ENCODE measurements at places on chromosomes 11 and 22.

DNA sequence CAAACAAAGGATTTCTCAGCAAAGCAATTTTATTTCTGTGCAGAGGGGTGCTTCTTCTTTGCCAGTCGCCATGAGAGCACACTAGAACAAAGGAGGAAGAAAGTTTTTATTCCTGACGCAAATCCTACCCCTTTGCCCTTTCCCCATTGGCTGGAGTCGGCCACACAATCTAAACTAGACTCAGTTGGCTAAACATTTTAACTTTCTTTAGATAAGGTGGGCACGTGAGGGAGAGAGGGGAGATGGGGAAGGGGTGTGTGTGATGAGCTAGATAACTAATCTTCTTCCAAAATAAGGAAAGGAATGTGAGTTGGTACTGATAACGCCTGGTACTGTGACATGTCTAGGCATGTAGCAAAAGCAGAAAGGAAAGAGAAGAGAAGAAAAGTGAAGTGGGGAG lies 626 bp downstream of the TRIM22 start:
- DNase-seq = no peak

DNA sequence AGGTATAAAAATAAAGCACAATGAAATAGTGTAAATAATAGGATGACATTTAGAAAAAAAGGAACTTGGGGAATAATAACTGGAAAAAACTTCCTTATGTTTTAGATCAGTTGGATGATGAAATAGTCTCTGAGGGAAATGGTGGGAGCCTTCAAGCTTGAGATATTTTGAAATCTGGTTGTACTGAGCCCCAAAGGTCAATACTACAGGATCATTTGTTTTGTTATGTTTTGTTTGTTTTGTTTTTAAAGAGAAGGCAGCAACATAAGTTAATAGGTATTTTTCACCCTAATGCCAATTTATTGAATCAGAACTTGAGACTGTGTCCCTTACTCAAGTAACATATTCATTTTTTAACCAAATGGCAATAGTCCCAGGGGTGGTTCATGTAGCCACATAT lies 393.1 kb downstream of the ETS1 start:
- DNase-seq = no peak

DNA sequence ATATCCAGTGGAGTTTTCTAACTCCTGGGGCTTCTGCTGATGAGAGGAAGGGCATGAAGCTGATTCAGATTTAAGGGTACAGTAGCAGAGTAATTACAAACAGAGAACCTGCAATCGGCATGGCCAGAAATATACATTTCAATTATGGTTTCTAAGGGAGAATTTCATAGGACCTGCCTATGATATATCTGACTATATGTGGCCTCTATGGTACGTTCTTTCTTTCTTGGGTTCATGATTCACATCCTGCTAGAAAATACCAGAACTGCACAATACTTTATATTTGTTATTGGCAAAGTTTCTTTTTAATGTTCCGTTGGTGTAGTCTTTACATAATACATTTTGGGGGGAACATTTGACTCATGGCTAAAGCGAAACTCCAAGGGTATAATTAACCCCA lies 63.1 kb upstream of the TTC12 start:
- no peak for DNase-seq

- DNase-seq = no peak
Measured at GRCh38 chr11:78560153-78560552, 14.5 kb downstream of the NARS2 start.

GRCh38 chr11:28836285-28837081 lies 728.3 kb downstream of the METTL15 start:
- DNase-seq = peak; percentile 67

DNA sequence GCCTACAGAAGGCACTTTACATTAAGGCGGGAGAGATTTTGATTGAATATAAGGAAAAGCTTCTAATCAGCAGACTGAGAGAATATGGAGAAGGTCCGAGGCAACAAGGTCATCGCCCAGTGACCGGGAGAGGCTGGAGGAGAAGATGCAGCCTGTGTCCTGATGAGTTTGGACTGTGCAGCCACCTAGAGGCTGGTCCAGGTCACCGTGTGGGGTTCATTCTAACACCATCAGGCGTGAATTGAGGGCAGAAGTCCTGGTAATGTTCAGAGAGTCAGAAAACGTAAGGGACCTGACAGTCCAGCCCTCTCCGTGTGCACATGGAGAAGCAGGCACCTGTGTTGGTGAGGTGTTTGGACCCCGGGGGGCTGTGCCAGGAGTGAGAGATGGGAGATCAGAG lies 102.7 kb downstream of the FEZ1 start:
- DNase-seq = no peak

DNA sequence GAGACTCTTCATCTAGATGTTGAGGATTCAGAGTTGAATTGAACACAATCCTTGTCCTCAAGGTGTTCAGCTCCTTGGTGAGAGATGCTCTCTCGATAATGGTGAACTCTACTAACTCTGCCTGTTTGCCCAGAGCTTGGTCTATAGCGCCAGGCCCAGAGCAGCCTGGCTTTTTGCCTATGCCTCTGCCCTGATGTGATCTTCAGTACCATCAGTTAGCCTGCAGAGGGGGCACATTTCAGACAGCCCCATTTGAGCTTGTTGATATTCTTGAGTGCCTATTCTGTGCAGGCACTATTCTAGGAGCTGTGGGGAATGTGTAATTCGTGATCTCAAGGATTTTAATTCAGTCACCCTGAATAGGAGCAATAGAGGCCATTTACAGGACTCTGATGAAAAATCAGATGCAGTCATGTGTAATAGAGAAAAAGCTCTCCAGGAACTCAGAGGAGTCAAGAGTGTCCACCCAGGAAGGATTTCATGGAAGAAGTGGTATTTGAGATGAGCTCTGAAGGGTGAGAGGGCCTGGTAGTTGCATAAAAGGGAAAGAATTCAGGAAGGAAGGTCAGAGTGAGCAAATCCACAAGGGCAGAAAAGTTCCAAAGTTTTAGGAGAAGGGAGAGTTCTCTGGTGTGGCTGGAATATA lies 19.3 kb downstream of the GTPBP1 start:
- no peak for DNase-seq

GRCh38 chr11:128470081-128470480 lies 117.3 kb downstream of the ETS1 start:
- no peak for DNase-seq

- DNase-seq = no peak
Measured at GRCh38 chr11:69832561-69833413, 13.6 kb upstream of the FGF3 start.

- DNase-seq = no peak
Measured at GRCh38 chr11:126603486-126603885, 248.0 kb downstream of the ST3GAL4 start.

GRCh38 chr11:77752516-77752915 lies 68.0 kb downstream of the RSF1 start:
- no peak for DNase-seq

GRCh38 chr11:101816613-101817012 lies 98.2 kb upstream of the CEP126 start:
- DNase-seq = no peak

- DNase-seq = no peak
Measured at GRCh38 chr11:17855531-17856290, 121.1 kb downstream of the KCNC1 start.

DNA sequence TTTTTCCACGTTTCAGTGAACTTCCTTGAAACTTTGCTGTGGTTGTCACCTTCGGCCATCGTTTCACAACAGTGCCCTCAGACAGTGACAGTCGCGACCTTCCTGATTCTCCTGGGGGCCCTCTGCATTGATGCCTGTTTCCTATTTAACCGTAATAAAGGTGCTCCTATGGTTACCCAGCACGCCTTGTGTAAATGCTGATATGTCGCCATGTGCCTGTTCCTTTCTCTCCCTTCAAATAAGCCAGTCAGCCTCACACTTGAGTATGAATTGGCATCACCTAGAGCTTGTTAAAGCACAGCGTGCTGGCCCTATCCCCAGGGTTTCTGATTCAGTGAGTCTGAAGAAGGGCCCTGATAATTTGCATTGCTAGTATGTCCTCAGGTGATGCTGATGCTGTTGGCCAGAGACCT lies 104.8 kb downstream of the MICAL2 start:
- no peak for DNase-seq

DNA sequence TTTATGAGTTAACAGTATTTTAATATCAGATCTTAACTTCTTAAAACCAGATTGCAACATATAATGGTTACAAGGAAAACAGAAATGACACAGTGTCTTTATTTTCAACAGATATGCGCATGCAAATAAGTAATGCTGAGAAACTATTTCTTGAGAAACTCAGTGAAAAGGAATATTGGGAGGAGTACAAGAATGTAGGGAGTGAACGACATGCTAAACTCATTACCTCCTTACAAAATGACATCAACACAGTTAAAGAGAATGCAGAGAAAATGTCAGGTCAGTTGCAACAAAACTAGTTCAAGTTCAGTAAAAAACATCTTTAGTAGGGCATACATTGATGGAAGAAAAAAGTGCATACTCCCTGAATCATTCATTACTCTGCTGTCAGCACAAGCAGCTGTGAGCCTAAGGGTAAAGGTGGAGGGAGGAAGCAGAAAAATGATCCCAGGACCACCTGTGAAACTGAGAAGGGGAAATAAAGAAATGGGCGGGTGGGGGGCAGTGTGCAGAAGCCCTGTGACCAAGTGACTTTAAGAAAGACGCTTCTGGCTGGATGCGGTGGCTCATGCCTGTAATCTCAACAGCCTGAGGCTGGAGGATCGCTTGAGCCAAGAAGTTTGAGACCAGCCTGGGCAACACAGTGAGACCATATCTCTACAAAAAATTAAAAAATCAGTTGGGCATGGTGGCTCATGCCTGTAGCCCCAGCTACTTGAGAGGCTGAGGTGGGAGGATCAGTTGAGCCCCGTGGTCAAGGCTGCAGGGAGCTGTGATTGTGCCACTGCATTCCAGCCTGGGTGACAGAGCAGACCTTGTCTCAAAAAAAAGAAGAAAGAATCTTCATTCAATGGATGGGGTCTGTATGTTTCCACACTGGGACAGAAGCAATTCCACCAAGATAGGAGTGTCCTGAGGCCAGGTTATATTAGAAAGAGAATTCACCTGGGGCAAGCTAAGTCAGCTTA lies 31.2 kb downstream of the CCDC83 start:
- no peak for DNase-seq
